Neural crest cell (in vitro differentiated cells): ENCODE measurements at places on chromosomes 16 and 17. TPM values are rescaled to one million over a fixed set of nuclear protein-coding genes. Genes with fewer than 3 reads are reported as not detected.
A peak's percentile ranks its signal among the peaks of the same experiment; 100 is the strongest.

DNA sequence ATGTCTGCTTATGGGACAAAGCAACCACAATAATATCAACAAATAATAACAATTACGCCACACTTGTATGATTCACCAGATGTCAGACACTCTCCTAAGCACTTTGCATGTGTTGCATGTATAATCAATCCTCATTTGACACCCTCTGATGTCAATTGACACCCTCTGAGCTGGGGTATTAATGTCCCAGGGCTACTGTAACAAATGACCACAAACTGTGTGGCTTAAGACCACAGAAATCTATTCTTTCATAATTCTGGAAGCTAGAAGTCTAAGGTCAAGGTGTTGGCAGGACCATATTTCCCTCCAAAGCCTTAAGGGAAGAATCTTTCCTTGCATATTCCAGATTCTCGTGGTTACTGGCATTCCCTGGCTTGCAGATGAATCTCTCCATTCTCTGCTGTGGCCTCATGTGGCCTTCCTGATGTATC, 112.7 kb downstream of the NPIPB5 start:
- H3K27me3 ChIP-seq = peaks cover 14% of the 10 kb centered on the region
- H3K27ac ChIP-seq = no peak overlapping the region
- no peak for DNase-seq
- H3K36me3 ChIP-seq = no peaks in the 10 kb centered on the region
- no peaks in the 10 kb centered on the region for H3K4me1 ChIP-seq

DNA sequence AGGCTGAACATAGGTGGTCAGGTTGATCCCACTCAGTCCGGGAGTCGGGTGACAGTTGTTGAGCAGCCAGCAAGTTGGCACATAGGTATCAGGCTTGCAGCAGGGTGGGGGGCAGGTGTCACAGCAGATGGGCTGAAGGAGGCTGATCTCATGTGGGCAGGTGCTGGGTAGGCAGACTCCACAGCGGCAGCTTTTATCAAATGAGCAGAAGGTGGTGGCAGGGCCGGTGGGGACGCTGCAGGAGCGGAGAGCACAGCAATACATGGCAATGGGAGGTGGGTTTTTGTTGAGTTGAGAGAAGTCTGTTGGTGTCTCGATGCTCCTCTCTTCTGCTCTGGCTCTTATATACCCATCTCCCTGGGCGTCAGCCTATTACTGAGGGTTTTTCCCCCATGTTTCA, at the start of gene KRTAP3-1:
Gene KRTAP3-1 (minus strand): TSS at position 318 of the 400 bp plus-strand sequence. CDS start 54 bp downstream, at position 264.
- no peak within 1 kb of the TSS for H3K27ac ChIP-seq
- no peak for DNase-seq
- no peaks in the 10 kb centered on the region for H3K36me3 ChIP-seq
- no peaks in the 10 kb centered on the region for H3K4me1 ChIP-seq
- peaks cover 2% of the 10 kb centered on the region for H3K27me3 ChIP-seq

DNA sequence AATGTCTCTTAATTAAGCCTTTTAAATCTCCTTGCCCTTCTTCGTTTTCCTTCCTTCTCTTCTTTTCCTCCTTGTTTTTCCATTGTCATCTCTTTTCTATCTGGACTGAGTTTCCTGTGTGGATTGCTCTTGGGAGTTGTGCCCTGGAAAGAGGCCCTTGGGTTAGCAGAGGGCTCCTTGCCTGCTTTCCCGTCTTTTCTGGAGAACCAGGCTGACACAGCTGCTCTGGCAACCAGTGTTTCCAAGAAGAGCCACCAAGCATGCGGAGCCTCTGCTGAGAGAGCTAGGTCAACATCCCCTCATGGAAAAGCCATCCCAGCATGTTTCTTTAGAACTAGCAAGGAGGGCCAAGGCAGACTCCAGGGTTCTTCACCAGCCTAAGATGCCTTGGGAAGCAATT, 75.4 kb downstream of the HLF start:
- H3K27ac ChIP-seq = no peak overlapping the region
- DNase-seq = no peak
- no peaks in the 10 kb centered on the region for H3K27me3 ChIP-seq
- H3K4me1 ChIP-seq = peaks cover 14% of the 10 kb centered on the region
- H3K4me3 ChIP-seq = no peak overlapping the region

The TMUB2 gene
- 33.5 and 33.7 TPM in 2 replicates for total RNA-seq

DNA sequence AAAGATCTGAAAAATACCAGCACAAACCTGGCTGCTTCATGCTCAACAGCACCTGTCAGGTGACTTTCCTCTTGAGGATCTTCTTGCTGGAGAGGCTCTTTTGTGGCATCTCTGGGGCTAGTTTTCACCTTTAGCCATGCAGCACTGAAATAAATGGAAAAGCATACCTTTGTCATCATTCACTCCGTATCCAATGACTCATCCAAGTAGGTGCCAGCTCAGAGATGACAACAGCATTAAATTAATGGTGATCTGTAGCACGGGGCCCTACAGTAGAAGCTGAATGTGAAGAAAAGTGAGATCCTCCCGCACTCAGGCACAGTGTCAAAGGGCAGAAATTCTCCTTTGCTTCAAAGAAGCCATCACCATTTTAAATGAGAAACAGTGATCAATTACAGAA, 32.2 kb downstream of the KIAA0753 start:
- no peaks in the 10 kb centered on the region for H3K4me1 ChIP-seq
- no peak overlapping the region for H3K4me3 ChIP-seq
- no peaks in the 10 kb centered on the region for H3K27me3 ChIP-seq

The KRT39 gene
- total RNA-seq = not detected in 2 replicates

The ITGB3 gene
- 0.09 and 0.11 TPM in 2 replicates for total RNA-seq

The CTF1 gene
- 1.6 and 2.6 TPM in 2 replicates for total RNA-seq

DNA sequence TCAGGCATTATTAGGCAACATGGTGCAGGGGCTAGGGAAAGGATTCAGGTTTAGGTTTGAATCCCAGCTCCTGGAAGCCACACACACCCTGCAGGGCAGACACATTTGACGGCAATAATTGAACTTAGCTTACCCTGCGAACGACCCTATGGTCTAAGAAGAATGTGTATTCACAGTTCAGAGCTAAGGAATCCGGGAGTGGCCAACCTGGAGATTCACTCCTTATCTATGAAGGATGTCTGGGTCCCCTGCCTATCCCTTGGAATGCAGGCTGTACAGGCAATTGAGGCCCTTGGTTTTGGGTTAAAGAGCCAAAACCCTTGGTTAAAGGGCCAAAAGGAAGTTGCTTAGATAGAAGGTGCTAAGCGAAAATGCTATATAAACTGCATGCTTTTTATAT, 2.9 kb upstream of the SYT17 start:
- no peak overlapping the region for H3K27ac ChIP-seq
- H3K4me3 ChIP-seq = peak overlapping the region; percentile 44
- H3K36me3 ChIP-seq = no peaks in the 10 kb centered on the region
- peaks cover 9% of the 10 kb centered on the region for H3K4me1 ChIP-seq

DNA sequence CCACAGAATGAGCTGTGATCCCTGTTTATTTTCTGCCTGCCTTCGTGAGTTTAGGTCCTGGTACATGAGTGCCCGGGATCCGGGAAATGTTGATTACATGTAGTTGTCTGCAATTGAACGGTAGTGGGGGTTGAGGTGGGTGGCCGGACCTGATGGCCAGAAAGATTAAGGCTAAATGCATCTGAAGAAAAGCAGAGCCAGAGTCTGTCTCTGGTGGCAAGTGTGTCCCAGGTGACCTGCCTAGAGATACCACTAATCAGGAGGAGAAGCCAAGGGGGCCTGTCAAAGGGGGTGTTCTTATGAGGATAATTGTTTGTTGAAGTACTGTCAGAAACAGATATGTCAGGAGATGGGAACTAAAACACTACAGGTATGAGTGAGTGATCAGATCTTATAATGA, 154.0 kb upstream of the ASIC2 start:
- peaks cover 24% of the 10 kb centered on the region for H3K27me3 ChIP-seq
- no peak overlapping the region for H3K27ac ChIP-seq
- H3K36me3 ChIP-seq = no peaks in the 10 kb centered on the region
- H3K4me3 ChIP-seq = no peak overlapping the region

The NOD2 gene
- 0.51 and 0.57 TPM in 2 replicates for total RNA-seq

The ENDOV gene
- total RNA-seq = 34.9 and 38.0 TPM in 2 replicates

DNA sequence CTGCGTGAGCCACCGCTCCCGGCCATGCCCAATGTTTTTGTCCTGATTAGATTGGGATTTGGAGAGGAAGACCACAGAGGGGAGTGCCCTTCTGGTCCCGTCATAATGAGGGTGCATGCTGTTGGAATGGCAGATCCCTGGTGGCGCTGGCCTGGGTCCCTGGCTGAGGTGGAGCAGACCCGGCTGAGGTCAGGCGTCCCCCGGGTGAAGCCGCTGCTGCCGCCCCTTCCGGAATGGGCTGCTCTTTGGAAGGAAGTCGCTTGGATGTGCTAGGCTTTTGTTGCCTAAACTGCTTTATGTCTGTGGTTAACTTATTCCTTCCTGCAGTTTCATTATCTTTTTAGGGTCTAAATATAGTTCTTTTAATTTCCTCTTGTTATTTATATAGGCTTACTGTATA, 120.3 kb upstream of the CHMP6 start:
- H3K4me3 ChIP-seq = no peak overlapping the region
- DNase-seq = no peak
- peaks cover 27% of the 10 kb centered on the region for H3K4me1 ChIP-seq
- H3K27ac ChIP-seq = no peak overlapping the region

- peaks cover 20% of the 10 kb centered on the region for H3K36me3 ChIP-seq
- no peak for DNase-seq
- H3K4me1 ChIP-seq = peaks cover 16% of the 10 kb centered on the region
- H3K4me3 ChIP-seq = no peak overlapping the region
- H3K27me3 ChIP-seq = no peaks in the 10 kb centered on the region
- no peak overlapping the region for H3K27ac ChIP-seq
These were observed 18.3 kb downstream of the PSME3IP1 start for GRCh38 chr16:57167538-57167937.

The RMI2 gene
- 39.6 and 41.9 TPM in 2 replicates for total RNA-seq

DNA sequence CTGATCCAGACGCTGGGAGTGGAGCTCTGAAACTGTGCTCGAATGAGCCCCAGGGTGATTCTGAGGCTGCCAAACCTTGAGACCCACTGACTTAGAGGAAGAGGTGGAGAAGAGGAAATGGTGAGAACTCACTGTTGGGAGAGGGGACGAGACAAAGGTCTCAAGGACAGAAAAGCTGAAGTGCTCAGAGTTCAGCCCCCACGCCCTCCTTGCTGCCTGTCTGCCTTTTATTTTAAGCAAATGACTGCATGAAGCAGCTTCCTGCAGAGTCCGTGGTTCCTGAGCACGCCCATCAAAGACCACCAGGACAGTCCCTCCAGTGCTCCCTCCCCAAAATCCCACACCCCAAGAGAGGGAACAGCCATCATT, 20.4 kb downstream of the COTL1 start:
- H3K27ac ChIP-seq = no peak overlapping the region
- H3K36me3 ChIP-seq = peaks cover 11% of the 10 kb centered on the region
- no peaks in the 10 kb centered on the region for H3K27me3 ChIP-seq

DNA sequence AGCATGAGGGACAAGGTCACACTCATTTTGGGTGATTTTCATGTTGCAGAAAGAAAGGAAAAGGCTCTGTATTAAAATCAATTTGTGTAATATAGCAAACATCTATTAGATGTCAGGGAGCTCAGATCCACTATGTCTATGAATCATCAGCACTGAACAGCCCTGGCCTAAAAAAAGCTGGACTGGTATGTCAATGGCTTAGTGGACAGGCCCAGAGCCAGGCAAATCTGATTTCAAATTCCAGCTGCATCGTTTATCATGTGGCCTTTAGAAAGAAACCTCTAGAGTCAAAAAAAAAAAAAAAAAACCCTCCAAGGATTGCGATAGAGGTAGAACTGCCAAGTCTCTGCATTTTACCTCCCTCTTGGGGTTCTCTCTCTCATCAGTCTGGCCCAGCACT, 5.4 kb downstream of the GAS7 start:
- peaks cover 73% of the 10 kb centered on the region for H3K27me3 ChIP-seq
- no peak for DNase-seq
- no peak overlapping the region for H3K27ac ChIP-seq
- peaks cover 2% of the 10 kb centered on the region for H3K36me3 ChIP-seq

GRCh38 chr17:49285716-49286115, 55.1 kb upstream of the PHOSPHO1 start:
- no peak overlapping the region for H3K27ac ChIP-seq
- H3K27me3 ChIP-seq = no peaks in the 10 kb centered on the region
- H3K36me3 ChIP-seq = no peaks in the 10 kb centered on the region
- H3K4me3 ChIP-seq = no peak overlapping the region
- peaks cover 2% of the 10 kb centered on the region for H3K4me1 ChIP-seq

The NHERF1 gene
- total RNA-seq = 51.7 and 52.2 TPM in 2 replicates

- H3K36me3 ChIP-seq = peaks cover 20% of the 10 kb centered on the region
- no peaks in the 10 kb centered on the region for H3K4me1 ChIP-seq
- no peak overlapping the region for H3K4me3 ChIP-seq
- H3K27me3 ChIP-seq = no peaks in the 10 kb centered on the region
- DNase-seq = no peak
- H3K27ac ChIP-seq = no peak overlapping the region
These were observed 151.0 kb upstream of the RBL2 start for GRCh38 chr16:53282975-53283946.

DNA sequence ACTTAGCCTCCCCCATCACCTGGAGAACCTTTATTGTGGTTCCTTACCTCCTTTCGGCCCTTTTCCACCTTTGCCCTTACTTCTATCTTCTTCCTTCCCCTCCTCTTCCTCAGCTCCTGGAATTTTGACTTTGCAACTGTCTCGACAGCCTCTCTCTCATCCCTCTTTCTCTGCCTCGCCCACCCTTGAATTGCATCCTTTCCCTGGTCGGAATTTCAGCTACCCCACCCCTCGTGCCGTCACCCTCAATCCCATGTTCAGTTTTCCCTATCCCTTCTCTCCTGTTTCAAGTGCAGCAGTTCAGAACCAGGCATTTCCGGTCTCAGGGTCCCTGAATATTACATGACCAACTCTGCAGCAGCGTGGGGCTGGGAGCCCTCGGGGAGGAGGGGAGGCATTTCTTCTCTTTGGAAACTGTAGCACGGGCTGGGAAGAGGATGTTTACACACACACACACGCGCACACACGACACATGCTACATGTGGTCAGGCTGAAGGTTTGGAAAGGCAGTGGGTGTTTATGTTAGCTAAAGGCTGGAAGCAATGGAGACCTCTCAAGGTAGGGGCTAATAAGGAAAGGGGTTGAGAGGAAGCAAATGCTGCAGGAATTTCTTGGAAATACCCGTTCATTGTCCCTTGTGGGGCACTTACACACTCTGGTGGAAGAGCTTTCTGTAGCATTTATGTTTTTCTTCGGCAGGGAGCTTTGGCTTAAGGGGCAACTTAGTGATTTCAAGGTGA, 971 bp downstream of the MINK1 start:
- peak overlapping the region; percentile 36 for H3K27ac ChIP-seq
- no peak for DNase-seq
- H3K4me1 ChIP-seq = peaks cover 31% of the 10 kb centered on the region

DNA sequence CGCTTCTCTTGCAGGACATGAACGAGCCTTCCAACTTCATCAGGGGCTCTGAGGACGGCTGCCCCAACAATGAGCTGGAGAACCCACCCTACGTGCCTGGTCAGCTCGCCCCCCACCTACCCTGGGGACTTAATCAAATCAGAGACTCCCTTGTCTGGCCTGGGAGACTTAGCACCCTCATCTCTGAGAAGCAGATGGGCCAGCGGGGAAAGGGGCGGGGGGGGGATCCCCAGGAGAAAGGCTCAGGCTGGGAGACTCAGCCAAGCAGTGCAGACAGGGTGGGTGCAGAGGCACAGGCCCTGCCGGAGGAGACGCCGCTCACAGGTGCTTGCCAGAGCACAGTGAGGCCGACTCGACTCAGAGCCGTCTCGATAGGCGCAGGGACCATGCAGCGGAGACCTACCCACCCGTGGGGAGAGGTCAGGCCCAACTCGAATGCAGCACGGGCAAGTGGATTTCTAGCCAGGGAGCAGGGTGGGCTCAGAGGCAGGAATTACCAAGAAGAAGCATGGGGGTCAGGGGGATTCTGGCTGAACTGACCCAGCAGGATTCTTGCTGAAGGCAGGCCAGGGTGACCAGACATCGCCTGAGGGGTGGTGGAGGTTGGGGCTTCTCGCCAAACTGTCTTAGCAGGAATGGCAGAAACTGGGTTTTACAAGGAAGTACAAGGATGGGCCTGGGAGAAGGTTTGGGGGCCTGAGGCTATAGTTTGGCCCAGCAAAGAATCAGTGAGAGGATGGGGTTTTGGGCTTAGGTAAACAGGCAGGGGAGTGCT, 9.7 kb downstream of the GAA start:
- H3K36me3 ChIP-seq = peaks cover 4% of the 10 kb centered on the region
- H3K27me3 ChIP-seq = no peaks in the 10 kb centered on the region
- H3K4me1 ChIP-seq = peaks cover 6% of the 10 kb centered on the region
